ENCODE measurements at places on chromosomes 6 and 20. TPM values are rescaled to one million over a fixed set of nuclear protein-coding genes. Genes with fewer than 3 reads are reported as not detected.

Gene F13A1
- 371 TPM for total RNA-seq

Gene SMIM26
- total RNA-seq: 84.9 TPM

Gene RBPJL
- not detected for total RNA-seq

Gene BIRC7
- total RNA-seq: not detected

Gene GPX5
- total RNA-seq: not detected

Gene ADGRF5
- total RNA-seq: 37.4 TPM

Gene SAMD3
- 0.42 TPM for total RNA-seq

Gene OR2J3
- total RNA-seq: not detected

Data from left cardiac atrium (tissue), 4 donors.